ENCODE measurements at places on chromosomes 12 and 14. TPM values are rescaled to one million over a fixed set of nuclear protein-coding genes. Genes with fewer than 3 reads are reported as not detected.

PLEKHD1 gene
- polyA plus RNA-seq: 0.62 TPM

BMP4 gene
- 13.7 TPM for polyA plus RNA-seq

SUOX gene
- 14.6 TPM for polyA plus RNA-seq

TRIP11 gene
- 15.3 TPM for polyA plus RNA-seq

KRT3 gene
- polyA plus RNA-seq: not detected

PPP4R4 gene
- 0.22 TPM for polyA plus RNA-seq

PRH2 gene
- not detected for polyA plus RNA-seq

GPR65 gene
- polyA plus RNA-seq: 0.88 TPM

C12orf50 gene
- polyA plus RNA-seq: 0.27 TPM

ATF1 gene
- polyA plus RNA-seq: 30.8 TPM

SCFD1 gene
- 55.3 TPM for polyA plus RNA-seq

AICDA gene
- 0.23 TPM for polyA plus RNA-seq

SLCO1B1 gene
- not detected for polyA plus RNA-seq

PROX2 gene
- polyA plus RNA-seq: 0.71 TPM

LRP1-AS gene
- 0.45 TPM for polyA plus RNA-seq

GPR137C gene
- 2.4 TPM for polyA plus RNA-seq

FOXN4 gene
- polyA plus RNA-seq: 0.12 TPM

TAS2R19 gene
- 1.3 TPM for polyA plus RNA-seq

VRTN gene
- not detected for polyA plus RNA-seq

DAO gene
- polyA plus RNA-seq: not detected
